ENCODE measurements at places on chromosomes 7 and 10.

DNA sequence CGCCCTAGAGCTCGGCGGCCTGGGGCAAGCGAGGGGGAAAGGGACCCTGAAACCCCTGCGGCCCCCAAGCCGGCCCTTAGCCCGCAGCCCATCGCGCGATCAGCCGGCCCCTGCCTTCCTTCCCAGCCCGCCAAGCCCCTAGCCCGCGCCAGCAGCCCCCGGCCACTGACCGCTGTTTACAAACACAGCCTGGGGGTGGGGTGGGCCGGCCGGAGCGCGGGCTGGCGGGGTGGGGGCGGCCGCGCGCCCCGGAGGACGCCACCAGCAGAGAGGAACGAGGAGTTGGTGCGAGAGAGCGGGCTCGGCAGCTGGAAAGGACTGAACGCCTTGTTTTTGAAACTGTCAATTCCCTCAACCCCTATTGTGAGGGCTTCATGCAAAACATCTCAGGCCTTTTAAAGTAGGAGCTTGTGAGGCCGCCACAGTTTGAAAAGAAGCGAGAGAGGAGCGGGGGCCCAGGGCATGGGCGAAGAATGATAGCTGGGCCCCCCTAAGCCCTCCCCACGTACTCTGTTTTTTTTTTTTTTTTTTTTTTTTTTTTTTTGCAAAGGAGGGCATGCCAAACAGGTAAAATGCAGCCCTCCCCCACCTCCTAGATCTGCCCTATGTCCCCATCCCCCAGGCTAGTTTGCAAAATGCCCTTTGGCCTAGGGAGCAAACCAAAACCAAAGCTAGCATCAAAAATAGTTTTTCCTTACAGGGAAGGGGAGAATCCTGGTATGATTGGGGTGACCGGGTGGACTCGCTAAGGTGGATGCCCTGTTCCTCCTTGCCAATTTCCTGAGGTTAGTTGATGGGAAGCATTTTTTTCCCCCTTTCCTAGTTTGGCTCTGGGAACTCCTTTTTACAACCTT, 15.0 kb downstream of the SKIDA1 start:
- no peak for DNase-seq

DNA sequence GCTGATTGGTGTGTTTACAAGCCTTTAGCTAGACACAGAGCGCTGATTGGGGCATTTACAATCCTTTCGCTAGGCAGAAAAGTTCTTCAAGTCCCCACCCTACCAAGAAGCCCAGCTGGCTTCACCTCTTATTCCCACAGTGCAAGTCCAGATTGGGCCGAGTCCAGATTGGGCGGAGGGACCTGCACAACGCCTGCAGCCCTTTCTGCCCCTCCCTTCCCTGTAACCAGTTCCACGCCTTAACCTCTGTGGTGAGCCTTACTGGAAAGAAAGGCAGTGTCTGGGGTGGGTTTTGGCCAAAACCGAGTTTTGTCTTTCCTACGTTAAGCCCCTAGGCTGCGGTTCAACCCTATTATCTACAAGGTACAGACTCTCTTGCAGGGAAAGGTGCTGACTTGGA, 268.7 kb downstream of the ZEB1 start:
- DNase-seq, result no peak

DNA sequence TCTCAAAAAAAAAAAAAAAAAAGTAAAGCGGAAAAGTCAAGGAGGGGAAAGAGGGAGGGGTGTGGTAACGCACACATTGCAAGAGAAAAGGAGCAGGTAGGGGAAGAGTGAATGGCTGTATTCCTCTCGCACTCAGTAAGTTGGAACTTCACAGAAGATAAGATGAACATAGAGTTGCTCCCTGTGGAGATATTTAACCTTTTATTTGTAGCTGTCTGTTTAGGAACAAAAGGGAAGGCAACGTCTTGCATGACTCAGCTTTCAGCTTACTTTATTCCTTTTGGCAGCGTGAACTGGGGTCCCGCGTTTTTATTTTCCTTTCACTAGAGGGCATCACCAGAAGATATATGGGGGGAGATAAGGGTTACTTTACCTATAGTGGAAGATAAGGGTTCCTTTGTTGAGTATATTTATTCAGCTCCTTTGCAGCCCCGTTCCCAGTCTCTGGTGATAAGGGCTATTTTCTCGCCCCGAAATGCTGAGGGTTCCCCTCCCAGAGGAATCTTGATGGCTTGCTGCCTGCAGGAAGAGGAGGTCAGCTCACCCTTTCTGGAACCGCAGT, 78.5 kb downstream of the APBB1IP start:
- no peak for DNase-seq

GRCh38 chr7:23938937-23939552, 229.0 kb downstream of the STK31 start:
- no peak for DNase-seq

- no peak for DNase-seq
Measured at GRCh38 chr7:28346676-28347363, 65.5 kb upstream of the CREB5 start.

DNA sequence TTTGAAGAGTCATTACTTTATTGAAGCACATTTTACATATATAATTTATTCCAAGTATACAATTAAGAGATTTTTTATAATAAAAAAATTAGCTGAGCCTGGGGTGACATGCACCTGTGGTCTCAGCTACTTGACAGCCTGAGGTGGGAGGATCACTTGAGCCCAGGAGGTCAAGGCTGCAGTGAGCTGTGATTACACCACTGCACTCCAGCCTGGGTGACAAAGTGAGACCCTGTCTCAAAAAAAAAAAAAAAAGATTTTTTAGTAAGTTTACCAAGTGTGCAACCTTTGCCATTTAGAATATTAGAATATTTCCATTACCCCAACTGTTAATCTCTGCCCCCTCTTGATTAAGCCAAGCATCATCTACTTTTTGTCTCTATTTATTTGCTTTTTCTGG, 196.0 kb downstream of the CCSER2 start:
- no peak for DNase-seq

- no peak for DNase-seq
Measured at GRCh38 chr7:19105546-19105945, 11.9 kb downstream of the TWIST1 start.

DNA sequence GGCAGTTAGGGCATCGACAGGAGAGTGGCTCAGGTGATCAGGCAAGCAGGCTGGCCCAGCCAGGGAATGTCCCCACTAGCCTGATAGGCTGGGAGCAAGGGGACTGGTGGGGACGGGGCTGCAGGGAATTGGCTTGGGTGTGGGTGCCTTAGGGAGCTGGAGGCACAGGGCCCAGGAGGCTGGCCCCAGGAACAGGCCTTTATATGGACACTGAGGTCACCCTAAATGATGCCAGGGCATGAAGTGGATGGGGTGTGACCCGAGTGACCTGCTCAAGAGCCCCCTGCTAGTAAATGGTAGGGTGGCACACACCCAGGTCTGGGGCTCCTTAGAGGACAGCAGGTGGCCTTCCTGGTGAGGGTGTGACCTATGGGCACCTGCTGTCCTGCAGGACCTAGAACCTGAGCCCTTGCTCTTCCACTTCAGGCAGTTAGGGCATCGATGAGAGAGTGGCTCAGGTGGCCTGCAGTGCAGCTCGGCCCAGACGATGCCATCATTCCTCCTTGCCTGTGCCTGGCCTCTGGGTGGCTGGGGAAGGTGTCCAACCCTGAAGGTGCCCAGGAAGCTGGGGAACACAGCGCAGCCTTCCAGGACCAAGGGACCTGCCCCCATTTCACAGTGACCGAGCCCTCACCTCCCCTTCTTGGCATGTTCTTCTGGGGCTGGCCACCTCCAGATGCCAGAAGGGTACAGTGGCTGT, 51.7 kb upstream of the LEP start:
- DNase-seq, result no peak
